ENCODE measurements at places on chromosomes 1 and 21.

GRCh38 chr21:43188181-43188580 is 19.4 kb downstream of the CRYAA start:
- no peak for DNase-seq

DNA sequence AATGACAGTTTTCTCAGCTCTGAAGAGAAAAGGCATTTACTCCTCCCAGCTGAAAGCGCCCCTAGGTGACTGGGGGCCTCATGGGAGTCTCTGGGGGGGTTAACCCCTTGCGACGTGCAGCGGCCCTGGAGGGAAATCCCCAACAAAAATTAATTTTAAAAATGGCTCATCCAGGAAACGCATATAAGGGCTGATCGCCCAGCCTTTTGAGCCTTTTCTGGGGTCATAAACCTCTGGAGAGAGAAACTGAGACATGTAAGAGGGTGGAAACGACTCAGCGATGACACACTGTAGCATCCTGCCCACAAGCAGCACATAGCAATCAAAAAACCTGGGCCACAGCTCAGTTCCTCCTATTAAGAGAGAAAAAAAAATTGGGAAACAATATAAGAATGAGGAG is 20.4 kb upstream of the HPDL start:
- no peak for DNase-seq

DNA sequence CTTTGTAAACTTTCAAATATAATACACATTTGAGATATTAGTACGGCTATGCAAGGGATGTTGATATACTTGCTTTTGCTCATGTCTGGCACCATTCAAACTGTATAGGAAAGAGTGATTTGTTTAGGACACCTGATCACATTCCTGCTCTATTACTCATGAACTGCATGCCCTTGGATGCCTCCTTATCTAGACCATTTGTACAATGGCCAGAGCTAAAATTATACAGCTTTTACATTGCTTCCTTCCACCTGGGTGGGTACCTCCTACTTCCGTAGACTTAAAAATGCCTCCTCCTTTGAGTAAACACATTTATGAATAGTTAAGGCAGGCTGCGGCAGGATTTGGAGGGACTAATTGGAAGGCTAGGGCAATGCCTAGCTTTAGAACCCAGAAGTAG is 85.4 kb upstream of the PBX1 start:
- no peak for DNase-seq

DNA sequence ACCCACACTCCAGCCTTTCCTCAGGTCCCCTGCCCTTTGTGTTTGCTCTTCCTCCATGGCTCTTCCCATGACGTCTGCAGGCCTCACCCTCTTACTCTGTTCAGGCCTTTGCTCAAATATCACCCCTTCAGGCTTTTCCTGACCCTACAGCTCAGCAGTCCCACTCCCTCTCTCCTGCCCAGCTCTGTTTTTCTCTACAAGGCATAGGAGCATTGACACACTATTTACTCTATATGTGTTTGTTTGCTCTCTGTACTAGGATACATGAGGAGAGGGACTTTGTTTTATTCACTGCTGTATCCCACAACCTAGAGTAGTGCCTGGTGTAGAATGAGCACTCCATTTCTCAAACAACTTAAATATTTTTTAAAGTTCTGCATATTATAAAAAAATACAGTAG is 107.4 kb upstream of the COA6 start:
- no peak for DNase-seq

DNA sequence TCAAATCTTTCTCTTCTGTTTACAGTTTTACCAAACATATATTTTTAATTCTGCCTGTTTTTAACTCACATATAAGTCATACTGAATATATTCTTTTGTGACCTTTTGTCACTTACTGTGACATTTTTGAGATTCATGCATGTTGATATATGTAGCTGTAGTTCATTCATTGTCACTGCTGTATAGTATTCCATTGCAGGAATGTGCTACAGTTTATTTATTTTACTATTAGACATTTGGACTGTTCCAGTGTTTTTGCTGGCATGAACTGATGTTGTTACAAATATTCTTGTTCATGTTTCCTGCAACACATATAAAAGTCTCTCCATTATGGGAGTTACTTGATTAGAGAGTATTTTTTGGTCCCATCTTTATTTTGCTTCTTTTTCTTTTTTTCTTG is 174.9 kb downstream of the DHRS3 start:
- DNase-seq: no peak

GRCh38 chr1:109484519-109484975 is 842 bp downstream of the ATXN7L2 start:
- DNase-seq: no peak
